Natural killer cell (primary cell): ENCODE measurements at places on chromosomes 3 and 15.

DNA sequence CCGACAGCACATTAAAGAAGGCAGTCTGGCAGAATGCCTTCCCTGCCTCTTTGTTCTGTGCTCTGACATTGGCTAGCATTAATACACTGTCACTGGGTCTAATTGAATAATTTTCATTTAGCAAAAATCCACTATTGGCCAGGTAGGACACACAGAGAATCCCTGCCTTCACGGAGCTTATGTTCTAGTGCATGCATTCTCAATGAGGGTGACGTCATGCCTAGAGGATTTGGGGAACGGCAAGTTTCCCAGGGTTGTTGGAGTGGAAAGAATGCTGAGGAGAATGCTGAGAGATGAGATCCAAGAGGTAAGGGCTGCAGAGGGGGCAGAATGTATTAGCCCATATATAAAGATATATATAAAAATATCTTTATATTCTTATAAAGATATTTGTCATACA is 284.7 kb downstream of the ERC2 start:
- H3K4me3 ChIP-seq, result no peak overlapping the region
- DNase-seq, result no peak
- no peak overlapping the region for H3K27ac ChIP-seq
- H3K36me3 ChIP-seq, result no peaks in the 10 kb centered on the region
- H3K27me3 ChIP-seq, result no peaks in the 10 kb centered on the region

GRCh38 chr3:11640009-11640673 is 3.6 kb downstream of the VGLL4 start:
- peaks cover 27% of the 10 kb centered on the region for H3K4me1 ChIP-seq
- peak overlapping the region; percentile 16 for H3K27ac ChIP-seq
- no peaks in the 10 kb centered on the region for H3K36me3 ChIP-seq
- no peaks in the 10 kb centered on the region for H3K27me3 ChIP-seq
- DNase-seq, result no peak
- no peak overlapping the region for H3K4me3 ChIP-seq

DNA sequence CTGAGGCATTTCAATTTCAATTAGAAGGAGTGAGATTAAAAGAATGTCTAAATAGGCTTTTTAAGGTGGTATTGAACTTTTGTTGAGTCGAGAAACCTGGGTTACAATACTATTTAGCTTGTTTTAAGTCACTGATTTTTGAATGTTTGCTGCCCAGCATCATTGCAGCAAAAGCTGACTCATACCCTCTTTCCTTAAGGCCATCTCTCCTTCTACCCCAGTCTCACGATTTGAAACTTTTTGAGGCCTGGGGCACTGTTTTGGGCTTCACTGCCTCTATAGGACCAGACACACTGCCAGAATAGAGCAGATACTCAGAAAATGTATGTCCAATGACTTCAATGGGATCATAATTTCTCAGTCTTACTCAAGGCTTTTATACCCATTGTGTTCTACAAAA is 319.6 kb upstream of the TGFBR2 start:
- no peak for DNase-seq
- peaks cover 6% of the 10 kb centered on the region for H3K4me1 ChIP-seq
- no peaks in the 10 kb centered on the region for H3K36me3 ChIP-seq
- no peak overlapping the region for H3K27ac ChIP-seq
- H3K4me3 ChIP-seq, result no peak overlapping the region

GRCh38 chr3:23113455-23114171 is 89.5 kb upstream of the UBE2E2 start:
- DNase-seq, result no peak
- no peak overlapping the region for H3K27ac ChIP-seq
- H3K36me3 ChIP-seq, result no peaks in the 10 kb centered on the region
- no peaks in the 10 kb centered on the region for H3K4me1 ChIP-seq
- H3K27me3 ChIP-seq, result no peaks in the 10 kb centered on the region

DNA sequence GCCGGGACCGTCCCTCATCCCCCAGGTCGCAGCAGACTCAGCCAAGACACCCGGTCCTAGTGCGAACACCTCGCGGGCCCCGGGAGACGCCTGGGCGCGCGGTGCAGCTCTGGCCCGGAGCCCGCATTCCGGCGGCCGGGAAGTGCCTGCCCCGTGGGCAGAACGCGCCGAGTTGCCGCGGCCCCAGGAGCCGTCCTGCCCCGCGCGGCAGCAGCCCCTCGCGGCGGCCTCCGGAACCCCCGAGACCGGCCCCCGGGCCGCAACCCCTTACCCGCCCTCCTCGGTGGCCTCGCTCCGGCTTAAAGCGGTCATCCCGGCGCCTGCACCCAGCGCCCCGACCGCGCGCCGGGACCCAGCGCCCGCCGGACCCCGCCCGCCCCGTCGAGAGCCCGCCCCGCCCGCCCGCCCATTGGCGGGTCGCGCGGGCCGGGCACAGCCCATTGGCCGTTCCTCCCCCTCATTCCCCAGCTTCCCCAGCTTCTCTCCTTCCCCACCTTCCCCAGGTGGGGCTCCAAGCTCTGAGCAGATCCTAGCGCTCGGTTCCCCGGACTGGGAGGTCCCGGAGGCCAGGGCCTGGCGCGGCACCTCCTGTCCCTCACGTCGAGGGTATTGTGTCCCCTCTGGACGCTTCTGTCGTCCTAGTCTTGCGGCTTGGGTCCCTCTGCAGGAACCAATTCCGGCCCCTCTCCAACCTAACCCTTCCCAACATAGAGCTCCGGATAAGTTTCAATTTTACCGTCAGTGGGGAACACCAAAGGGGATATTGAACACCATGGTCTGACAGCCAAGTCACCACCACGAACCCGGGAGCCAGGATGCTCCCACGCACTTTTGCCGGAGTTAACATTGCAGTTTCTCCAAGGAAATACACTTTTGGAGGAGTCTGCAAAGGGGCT is at the start of gene GRAMD2A:
GRAMD2A (minus strand) TSS at position 328 of the 896 bp plus-strand sequence.
- peaks cover 2% of the 10 kb centered on the region for H3K27me3 ChIP-seq
- H3K4me1 ChIP-seq, result peaks cover 6% of the 10 kb centered on the region
- H3K27ac ChIP-seq, result no peak within 1 kb of the TSS
- peaks cover 43% of the 10 kb centered on the region for H3K36me3 ChIP-seq

GRCh38 chr15:81043935-81044575 is 43.3 kb downstream of the TLNRD1 start:
- H3K36me3 ChIP-seq, result no peaks in the 10 kb centered on the region
- DNase-seq, result no peak
- no peaks in the 10 kb centered on the region for H3K27me3 ChIP-seq
- H3K4me3 ChIP-seq, result no peak overlapping the region

DNA sequence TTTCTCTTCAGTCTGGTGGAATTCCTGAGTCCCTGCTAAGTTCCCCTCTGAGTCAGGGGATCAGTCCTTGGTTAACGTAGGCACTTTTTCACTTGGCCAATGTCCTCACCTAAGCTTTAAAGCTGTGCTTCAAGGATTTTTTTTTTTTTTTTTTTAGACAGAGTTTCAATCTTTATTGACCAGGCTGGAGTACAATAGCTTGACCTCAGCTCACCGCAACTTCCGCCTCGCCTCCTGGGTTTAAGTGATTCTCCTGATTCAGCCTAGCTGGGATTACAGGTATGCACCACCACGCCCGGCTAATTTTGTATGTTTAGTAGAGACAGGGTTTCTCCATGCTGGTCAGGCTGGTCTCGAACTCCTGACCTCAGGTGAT is 220.3 kb downstream of the STT3B start:
- no peaks in the 10 kb centered on the region for H3K27me3 ChIP-seq
- no peak for DNase-seq
- no peak overlapping the region for H3K4me3 ChIP-seq
- no peak overlapping the region for H3K27ac ChIP-seq
- H3K36me3 ChIP-seq, result no peaks in the 10 kb centered on the region

GRCh38 chr3:53236112-53236841 is 19.5 kb downstream of the TKT start:
- H3K27ac ChIP-seq, result no peak overlapping the region
- H3K36me3 ChIP-seq, result peaks cover 60% of the 10 kb centered on the region
- H3K27me3 ChIP-seq, result no peaks in the 10 kb centered on the region

GRCh38 chr3:32961189-32961715 is 9.8 kb downstream of the CCR4 start:
- no peaks in the 10 kb centered on the region for H3K36me3 ChIP-seq
- no peaks in the 10 kb centered on the region for H3K27me3 ChIP-seq
- no peaks in the 10 kb centered on the region for H3K4me1 ChIP-seq
- DNase-seq, result peak; percentile 67
- H3K27ac ChIP-seq, result no peak overlapping the region

DNA sequence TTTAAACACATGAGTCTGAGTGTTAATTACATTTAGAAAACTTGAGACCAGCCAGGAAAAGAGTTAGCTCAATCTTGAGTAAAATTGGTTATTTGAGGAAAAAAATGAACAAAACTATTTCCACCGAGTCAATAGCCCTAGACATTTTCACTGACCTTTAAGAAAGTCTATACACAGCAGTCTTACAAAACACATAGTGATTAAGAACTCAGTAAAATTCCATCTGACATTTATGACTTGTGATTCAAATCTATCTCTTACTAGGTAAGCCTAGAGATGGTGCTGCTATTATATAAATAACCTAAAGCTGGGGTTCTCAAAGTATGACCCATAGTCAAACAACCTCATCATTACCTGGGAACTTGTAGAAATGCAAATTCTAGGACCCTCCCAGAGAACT is 109.1 kb upstream of the COL8A1 start:
- H3K4me3 ChIP-seq, result no peak overlapping the region
- H3K4me1 ChIP-seq, result no peaks in the 10 kb centered on the region

DNA sequence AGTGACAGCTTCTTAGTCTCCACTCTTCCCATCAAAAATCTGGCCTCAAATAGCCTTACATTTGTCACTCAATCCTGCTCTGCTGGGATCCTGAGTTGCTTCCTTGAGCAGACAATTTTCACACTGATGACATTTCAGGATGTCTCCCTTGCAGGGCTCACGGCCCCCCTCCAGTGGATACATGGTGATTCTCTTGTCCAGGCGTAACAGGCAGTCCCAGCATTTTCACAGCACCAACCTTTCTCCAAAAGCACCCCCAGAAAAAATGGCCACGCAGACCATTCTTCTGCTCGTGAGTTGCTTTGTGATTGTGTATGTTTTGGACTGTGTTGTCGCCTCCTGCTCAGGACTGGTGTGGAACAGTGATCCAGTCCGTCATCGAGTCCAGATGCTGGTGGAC is 47.4 kb upstream of the WNT7A start:
- DNase-seq, result no peak
- no peak overlapping the region for H3K4me3 ChIP-seq
- peaks cover under 1% of the 10 kb centered on the region for H3K4me1 ChIP-seq
- peaks cover 2% of the 10 kb centered on the region for H3K27me3 ChIP-seq
- no peak overlapping the region for H3K27ac ChIP-seq

DNA sequence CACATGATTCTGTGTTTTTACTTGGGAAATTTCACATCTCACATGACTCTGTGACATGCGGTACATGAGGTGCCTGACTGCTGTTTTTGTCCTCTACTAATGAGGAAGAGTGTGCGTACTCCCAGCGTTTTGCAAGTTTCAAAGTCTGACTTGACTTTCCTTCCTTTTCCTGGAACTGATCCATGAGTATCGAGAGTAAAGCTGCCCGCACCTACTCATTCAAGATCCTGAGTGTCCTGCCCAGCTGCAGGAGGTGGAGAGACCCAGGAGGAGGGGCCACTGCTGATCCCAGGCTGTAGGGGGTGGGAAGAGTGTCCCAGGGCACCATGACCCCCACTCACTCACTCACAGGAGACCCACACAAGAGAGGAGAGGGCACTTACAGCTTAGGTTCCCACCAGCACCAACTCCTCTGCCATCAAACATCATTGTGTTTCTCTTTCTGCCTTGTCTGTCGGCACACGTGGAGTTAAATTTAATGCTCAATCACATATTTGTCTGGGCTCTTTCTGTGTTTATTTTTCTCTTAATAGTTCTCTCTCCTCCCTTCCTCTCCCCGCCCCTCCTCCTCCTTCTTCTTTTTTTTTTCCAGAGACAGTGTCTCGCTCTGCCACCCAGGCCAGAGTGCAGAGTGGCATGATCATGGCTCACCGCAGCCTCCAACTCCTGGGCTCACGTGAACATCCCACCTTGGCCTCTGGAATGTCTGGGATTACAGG is 1.4 kb downstream of the CCR5AS start:
- peaks cover 34% of the 10 kb centered on the region for H3K4me1 ChIP-seq
- no peak overlapping the region for H3K27ac ChIP-seq
- no peaks in the 10 kb centered on the region for H3K36me3 ChIP-seq
- H3K27me3 ChIP-seq, result no peaks in the 10 kb centered on the region
- no peak overlapping the region for H3K4me3 ChIP-seq
- no peak for DNase-seq

- H3K4me1 ChIP-seq, result no peaks in the 10 kb centered on the region
- peak; percentile 50 for DNase-seq
- no peak overlapping the region for H3K27ac ChIP-seq
- H3K27me3 ChIP-seq, result no peaks in the 10 kb centered on the region
- H3K36me3 ChIP-seq, result no peaks in the 10 kb centered on the region
- H3K4me3 ChIP-seq, result no peak overlapping the region
These were observed 7.0 kb downstream of the RTP3 start for GRCh38 chr3:46504789-46505188.

- no peak overlapping the region for H3K4me3 ChIP-seq
- H3K4me1 ChIP-seq, result no peaks in the 10 kb centered on the region
- no peaks in the 10 kb centered on the region for H3K36me3 ChIP-seq
- no peak overlapping the region for H3K27ac ChIP-seq
- H3K27me3 ChIP-seq, result peaks cover 5% of the 10 kb centered on the region
- DNase-seq, result no peak
These were observed 133.7 kb downstream of the FOXB1 start for GRCh38 chr15:60137711-60138396.

DNA sequence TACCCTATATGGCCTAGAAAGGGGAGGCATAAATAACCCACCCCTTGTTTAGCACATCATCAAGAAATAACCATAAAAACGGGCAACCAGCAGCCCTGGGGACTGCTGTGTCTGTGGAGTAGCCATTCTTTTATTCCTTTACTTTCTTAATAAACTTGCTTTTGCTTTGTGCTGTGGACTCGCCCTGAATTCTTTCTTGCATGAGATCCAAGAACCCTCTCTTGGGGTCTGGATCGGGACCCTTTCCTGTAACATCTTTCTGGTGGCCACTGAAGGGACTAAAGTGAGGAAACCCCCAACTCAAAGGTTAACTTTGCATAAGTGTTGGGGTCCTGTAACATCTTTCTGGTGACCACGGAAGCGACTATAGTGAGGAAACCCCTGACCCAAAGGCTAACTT is 15.7 kb upstream of the HHATL start:
- no peaks in the 10 kb centered on the region for H3K27me3 ChIP-seq
- H3K4me1 ChIP-seq, result no peaks in the 10 kb centered on the region
- H3K4me3 ChIP-seq, result no peak overlapping the region

DNA sequence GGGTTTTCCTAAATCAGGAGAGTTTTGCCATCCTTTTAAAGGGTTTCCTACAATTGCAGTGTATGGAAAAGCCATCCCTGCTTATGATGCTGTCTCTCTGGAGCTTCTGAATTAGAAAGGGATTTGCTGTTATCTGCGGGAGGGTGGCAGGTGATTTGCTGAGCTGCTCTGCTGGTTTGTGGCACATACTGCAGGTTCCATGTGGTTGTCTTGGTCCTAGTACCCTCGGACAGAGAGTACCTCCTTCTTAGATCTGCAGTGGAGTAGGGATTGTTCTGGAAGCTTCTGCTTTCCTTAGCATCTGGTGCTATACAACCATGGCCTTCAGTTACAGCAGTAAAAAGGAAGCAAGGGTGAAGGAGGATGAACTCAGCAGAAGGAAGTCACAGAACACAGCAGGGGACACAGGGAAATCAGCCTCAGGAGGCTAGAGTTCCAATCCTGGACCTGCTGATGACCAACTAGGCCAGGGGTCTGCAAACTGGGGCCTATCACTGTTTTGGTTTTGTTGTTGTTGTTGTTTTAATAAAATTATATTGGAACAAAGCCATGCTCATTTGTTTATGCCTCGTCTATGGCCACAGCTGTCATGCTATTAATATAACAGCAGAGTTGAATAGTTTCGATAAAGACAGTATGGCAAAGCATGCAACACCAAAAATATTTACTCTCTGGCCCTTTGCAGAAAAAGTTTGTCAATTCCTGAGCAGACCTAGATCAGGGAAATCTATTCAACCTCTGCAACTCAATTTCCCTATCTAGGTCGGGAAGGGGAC is 39.5 kb downstream of the STARD5 start:
- DNase-seq, result no peak
- no peak overlapping the region for H3K4me3 ChIP-seq
- no peaks in the 10 kb centered on the region for H3K36me3 ChIP-seq
